A673 (cell line): ENCODE measurements at places on chromosomes 11 and 22. TPM values are rescaled to one million over a fixed set of nuclear protein-coding genes. Genes with fewer than 3 reads are reported as not detected.

DNA sequence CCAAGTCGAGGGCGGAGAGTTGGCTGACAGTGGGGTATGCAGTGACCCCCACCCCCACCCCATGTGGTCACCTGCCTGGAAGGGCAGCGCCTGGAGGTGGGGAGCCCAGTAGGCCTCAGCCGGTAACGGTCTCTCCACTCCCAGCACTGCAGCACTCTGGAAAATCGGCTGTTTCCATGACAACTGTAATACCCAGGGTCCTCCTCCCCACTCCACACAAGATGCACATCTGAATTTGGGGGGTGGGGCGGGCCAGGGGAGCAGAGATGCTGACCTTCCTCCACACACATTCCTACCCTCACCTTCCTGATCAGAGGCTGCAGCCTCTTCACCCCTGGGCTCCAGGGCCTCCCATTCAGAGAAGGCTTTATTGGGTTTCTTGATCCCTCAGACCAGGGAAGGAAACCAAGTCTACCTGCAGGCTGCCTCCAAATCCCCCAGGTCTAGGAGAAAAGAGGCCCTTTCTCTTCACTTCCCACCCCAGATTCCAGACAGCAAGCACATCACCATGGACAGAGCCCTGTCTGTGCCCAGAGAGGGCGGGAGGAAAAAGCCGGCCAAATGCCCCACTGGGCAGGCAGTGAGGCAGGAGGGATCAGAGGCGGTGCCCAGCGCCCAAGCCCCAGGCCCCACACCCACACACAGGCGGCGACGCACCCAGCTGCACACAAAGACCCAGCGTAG, 46.5 kb downstream of the SLC22A12 start:
- no peak overlapping the region for H3K4me3 ChIP-seq
- peaks cover 19% of the 10 kb centered on the region for H3K4me1 ChIP-seq
- H3K27me3 ChIP-seq, result peaks cover 36% of the 10 kb centered on the region
- no peaks in the 10 kb centered on the region for H3K36me3 ChIP-seq
- no peak overlapping the region for H3K27ac ChIP-seq

DNA sequence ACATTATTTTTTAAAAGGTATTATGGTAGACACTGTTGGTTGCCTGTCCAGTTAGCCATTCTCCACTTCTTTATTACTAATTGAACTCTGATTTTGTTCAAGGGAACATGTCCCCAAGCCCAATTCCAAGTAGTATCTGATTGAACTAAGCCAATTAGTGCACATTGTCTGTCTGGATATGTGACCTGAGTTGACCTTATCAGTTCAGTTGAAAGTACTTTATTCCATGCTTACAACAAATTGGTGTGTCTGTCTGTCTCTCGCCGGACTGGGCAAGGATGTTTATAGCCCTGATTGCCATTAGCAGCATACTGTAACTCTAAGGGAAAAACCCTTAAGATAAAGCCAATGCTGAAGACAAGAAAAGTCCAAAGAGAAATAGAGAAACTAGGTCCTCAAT, 85.6 kb downstream of the INTS4 start:
- H3K36me3 ChIP-seq, result peaks cover 9% of the 10 kb centered on the region
- peaks cover 11% of the 10 kb centered on the region for H3K4me1 ChIP-seq
- H3K4me3 ChIP-seq, result no peak overlapping the region
- no peak for DNase-seq
- H3K27ac ChIP-seq, result no peak overlapping the region
- no peaks in the 10 kb centered on the region for H3K27me3 ChIP-seq

GRCh38 chr22:47071078-47071806, 308.8 kb downstream of the TBC1D22A start:
- no peak overlapping the region for H3K4me3 ChIP-seq
- DNase-seq, result no peak
- no peaks in the 10 kb centered on the region for H3K36me3 ChIP-seq

- H3K27ac ChIP-seq, result no peak overlapping the region
- DNase-seq, result no peak
- H3K27me3 ChIP-seq, result no peaks in the 10 kb centered on the region
- H3K36me3 ChIP-seq, result no peaks in the 10 kb centered on the region
- H3K4me3 ChIP-seq, result no peak overlapping the region
Observed at GRCh38 chr11:111206472-111206871, 39.1 kb upstream of the POU2AF2 start.

Gene IRF7
- 8.7 and 8.8 TPM in 2 replicates for total RNA-seq
